ENCODE measurements at places on chromosomes 3 and 15. TPM values are rescaled to one million over a fixed set of nuclear protein-coding genes. Genes with fewer than 3 reads are reported as not detected.

GRCh38 chr3:60577601-60578000, 673.7 kb downstream of the FHIT start:
- H3K27ac ChIP-seq: no peak overlapping the region
- no peaks in the 10 kb centered on the region for H3K27me3 ChIP-seq
- no peaks in the 10 kb centered on the region for H3K4me1 ChIP-seq
- H3K4me3 ChIP-seq: no peak overlapping the region
- H3K36me3 ChIP-seq: no peaks in the 10 kb centered on the region

DNA sequence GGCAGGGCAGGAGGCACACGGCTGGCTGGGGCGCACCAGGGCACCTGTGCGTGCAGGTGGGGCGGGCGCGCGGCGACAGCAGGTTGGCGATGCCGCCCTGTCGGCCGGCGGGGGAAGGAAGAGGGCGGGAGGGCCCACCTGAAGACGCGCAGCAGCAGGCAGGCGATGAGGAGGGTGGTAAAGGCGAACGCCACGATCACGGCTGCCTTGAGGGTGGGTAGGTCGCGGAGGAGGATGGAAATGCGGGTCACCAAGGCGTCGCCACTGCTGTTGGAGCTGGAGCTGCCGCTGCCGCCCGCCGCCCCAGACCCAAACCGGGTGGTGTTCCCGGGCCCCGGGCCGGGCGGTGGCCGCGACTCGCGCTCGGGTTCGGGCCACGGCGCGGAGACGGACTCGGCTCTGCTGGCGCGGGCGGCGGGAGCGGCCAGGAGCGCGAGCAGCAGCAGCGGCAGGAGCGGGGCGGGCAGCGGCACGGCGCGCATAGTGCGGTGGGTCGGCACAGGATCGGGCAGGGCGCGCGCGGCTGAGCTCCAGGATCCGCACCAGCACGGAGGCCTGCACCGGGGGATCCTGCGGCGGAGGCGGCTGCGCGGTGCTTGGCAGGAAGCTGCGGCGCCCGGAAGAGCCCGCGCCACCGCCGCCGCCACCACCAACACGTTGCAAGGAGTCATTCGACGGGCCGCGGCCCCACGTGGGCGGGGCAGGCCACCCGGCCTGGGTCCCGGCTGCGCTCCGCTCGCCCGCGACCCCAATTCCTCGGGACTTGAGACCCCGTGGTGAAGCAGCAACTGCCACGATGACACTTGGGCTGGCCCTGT, at the start of gene FAM174B:
Gene FAM174B (minus strand): TSS at position 598 of the 818 bp plus-strand sequence.
- H3K27ac ChIP-seq: peak within 1 kb of the TSS; percentile 90
- H3K4me1 ChIP-seq: peaks cover 6% of the 10 kb centered on the region
- H3K27me3 ChIP-seq: no peaks in the 10 kb centered on the region
- H3K36me3 ChIP-seq: no peaks in the 10 kb centered on the region

- no peaks in the 10 kb centered on the region for H3K27me3 ChIP-seq
- H3K4me3 ChIP-seq: no peak overlapping the region
- DNase-seq: no peak
- no peak overlapping the region for H3K27ac ChIP-seq
- no peaks in the 10 kb centered on the region for H3K4me1 ChIP-seq
Observed at GRCh38 chr3:141529717-141530414, 43.0 kb downstream of the RASA2 start.

GRCh38 chr15:47675735-47676134, 41.6 kb upstream of the SEMA6D start:
- no peaks in the 10 kb centered on the region for H3K4me1 ChIP-seq
- no peak overlapping the region for H3K27ac ChIP-seq
- DNase-seq: no peak
- H3K4me3 ChIP-seq: no peak overlapping the region
- no peaks in the 10 kb centered on the region for H3K27me3 ChIP-seq

DNA sequence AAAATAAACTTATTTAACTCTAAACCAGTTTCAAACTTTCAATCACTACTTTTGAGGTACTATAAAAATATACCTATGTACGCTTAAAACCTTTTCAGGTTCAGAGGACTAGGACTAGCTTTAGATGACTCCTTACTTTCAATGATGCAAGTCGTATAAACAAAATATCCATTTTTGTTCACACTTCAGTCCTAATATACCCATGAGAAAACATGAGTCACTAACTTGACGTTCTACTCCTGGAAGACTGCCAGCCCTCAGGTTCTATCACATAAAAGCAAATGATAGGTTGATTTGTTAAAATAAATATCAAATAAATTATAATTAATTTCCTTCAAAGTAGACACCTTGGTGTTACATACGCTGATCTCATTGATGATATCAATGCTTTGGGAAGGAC, 10.6 kb upstream of the P3H2 start:
- H3K27ac ChIP-seq: no peak overlapping the region
- DNase-seq: no peak
- H3K4me1 ChIP-seq: no peaks in the 10 kb centered on the region
- H3K36me3 ChIP-seq: no peaks in the 10 kb centered on the region
- H3K27me3 ChIP-seq: no peaks in the 10 kb centered on the region

DNA sequence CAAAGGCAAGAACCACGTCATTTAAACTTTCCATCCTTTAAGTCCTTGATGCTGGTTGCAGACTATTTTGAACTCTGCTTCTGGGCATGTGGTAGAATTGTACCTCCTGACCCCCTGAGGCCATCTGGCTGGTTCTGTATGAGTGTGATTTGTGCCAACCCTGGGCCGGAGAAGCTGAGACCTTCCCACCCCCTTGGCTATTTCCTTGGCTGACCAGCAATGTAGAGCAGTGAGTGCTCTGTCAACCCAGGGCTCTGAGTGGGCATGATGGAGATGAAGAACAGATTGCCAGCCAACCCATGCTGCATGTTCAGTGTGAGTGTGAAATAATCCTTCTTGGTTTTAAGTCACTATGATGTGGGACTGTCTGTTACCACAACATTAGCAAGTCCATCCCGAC, 82.1 kb upstream of the RASGRP1 start:
- H3K4me1 ChIP-seq: no peaks in the 10 kb centered on the region
- H3K27me3 ChIP-seq: no peaks in the 10 kb centered on the region
- H3K36me3 ChIP-seq: no peaks in the 10 kb centered on the region
- H3K4me3 ChIP-seq: no peak overlapping the region
- no peak for DNase-seq

UROC1 gene
- total RNA-seq: 0.17 TPM
